ENCODE measurements at places on chromosomes 13 and 19.
A peak's percentile ranks its signal among the peaks of the same experiment; 100 is the strongest.

GRCh38 chr13:42984691-42985090 is 7.3 kb downstream of the EPSTI1 start:
- DNase-seq, result no peak

GRCh38 chr19:35436477-35437405 is 11.3 kb upstream of the FFAR2 start:
- no peak for DNase-seq

GRCh38 chr13:99379856-99380801 is 72.9 kb upstream of the GPR183 start:
- DNase-seq, result no peak

DNA sequence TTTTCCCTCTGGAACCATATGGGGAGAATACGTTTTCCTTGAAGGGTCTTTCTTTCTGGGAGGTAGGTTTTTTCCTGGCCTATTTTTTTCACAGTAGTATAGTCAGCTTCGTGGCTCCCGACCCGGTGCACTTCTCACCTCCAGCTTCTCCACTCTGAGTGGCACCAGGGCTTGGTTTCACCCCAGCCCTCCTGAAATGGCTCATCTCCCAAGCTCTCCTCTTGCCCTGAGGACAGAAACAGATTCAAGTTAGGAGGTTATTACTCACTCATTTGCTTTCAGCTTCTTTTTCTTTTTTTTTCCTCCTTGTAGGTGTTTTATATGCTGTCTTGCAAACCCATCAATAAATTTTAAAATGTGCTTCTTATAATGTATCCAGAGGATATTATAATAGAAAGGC is 199.3 kb downstream of the RFC3 start:
- DNase-seq, result no peak

- peak; percentile 95 for DNase-seq
Observed at GRCh38 chr19:15672580-15673175, at the start of gene CYP4F12. CYP4F12 (plus strand) TSS chr19:15673087; CDS start chr19:15673530, 443 bp downstream.

DNA sequence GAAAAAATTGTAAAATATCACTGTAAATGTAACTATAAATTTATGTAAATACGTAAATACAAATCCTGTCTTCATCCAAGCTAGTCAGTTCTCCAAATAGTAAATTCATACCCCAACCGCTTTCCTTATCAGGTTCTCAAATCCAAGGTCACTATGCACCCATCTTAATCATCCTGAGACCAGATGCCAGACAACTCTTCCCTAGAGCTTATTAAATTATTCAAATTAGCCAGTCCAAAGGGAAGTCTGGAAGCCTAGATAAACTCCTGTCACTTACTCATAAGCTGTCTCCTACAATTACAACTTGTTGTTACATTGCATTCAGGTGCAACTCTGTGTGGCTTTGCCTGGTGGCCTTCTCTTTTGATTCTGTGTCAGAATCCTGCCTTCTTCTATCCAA is 836.1 kb upstream of the PCDH20 start:
- DNase-seq, result no peak

- DNase-seq, result no peak
Observed at GRCh38 chr13:76556627-76557026, 329.6 kb downstream of the KCTD12 start.

DNA sequence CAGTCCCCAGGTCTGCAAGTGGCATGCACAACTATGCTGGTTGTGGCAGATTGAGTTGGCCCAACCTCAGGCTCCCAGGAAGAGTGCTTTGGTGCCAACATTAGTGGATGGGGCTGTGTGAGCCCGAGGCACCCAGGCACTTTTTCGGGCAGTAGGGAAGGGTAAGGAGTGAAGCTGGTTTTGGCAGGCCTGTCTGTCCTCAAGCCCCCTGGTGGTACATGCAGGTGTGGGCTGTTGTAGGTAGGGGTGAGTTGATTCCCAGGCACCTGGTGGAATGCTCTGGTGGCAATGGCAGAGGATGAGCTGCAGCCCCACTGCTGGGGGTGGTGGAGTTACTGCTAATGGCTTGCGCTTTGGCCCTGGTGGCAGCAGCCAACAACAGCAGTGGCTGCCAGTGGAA is 723.7 kb upstream of the SLITRK1 start:
- no peak for DNase-seq

DNA sequence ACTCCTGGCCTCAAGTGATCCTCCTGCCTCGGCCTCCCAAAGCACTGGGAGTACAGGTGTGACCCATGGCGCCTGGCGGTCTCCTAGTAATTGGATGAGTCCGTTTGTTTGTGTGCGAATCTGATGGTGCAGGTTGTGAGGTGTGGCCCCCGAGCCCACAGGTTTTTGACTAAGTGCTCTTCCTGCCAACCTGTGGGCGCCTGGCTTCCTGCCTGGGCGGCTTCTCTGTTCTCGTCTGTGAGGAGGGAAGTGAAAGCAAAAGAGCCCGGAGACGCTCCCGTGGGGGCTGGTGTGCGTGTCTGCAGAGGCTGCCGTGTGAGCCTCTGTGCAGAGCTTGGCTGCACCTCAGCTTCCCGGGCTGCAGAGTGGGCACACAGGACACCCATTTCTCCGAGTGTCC is 10.0 kb downstream of the ARHGAP45 start:
- DNase-seq, result no peak

GRCh38 chr19:57473646-57474045 is 3.7 kb downstream of the ZNF772 start:
- no peak for DNase-seq

GRCh38 chr13:87302931-87303330 is 368.2 kb upstream of the SLITRK5 start:
- DNase-seq, result no peak

Measured in vagina (tissue), 2 donors.